Hair follicular keratinocyte (primary cell): ENCODE measurements at places on chromosomes 6 and 20. TPM values are rescaled to one million over a fixed set of nuclear protein-coding genes. Genes with fewer than 3 reads are reported as not detected.

SERPINB6 gene
- total RNA-seq, result 69.9 and 82.2 TPM in 2 replicates

TSBP1 gene
- not detected in 2 replicates for total RNA-seq

WFDC12 gene
- total RNA-seq, result 0.70 TPM in 1 of 2 replicates, not detected in the other

PGC gene
- not detected in 2 replicates for total RNA-seq

LINC00237 gene
- not detected in 2 replicates for total RNA-seq

TMEM200A gene
- total RNA-seq, result 3.0 and 18.9 TPM in 2 replicates

DDAH2 gene
- total RNA-seq, result 9.5 and 16.1 TPM in 2 replicates

PRKN gene
- total RNA-seq, result 0.39 TPM in 1 of 2 replicates, not detected in the other

BANF2 gene
- not detected in 2 replicates for total RNA-seq

RSPH9 gene
- not detected in 2 replicates for total RNA-seq

SAPCD1 gene
- 0.70 and 1.5 TPM in 2 replicates for total RNA-seq

ZSCAN23 gene
- 0.87 and 2.5 TPM in 2 replicates for total RNA-seq

UBD gene
- total RNA-seq, result not detected in 2 replicates

OOEP gene
- total RNA-seq, result 0.11 TPM in 1 of 2 replicates, not detected in the other

C20orf173 gene
- not detected in 2 replicates for total RNA-seq
